ENCODE measurements at places on chromosomes 11 and 22.

- peak; percentile 92 for DNase-seq
These were observed 27.6 kb upstream of the CCDC34 start for GRCh38 chr11:27390318-27391295.

DNA sequence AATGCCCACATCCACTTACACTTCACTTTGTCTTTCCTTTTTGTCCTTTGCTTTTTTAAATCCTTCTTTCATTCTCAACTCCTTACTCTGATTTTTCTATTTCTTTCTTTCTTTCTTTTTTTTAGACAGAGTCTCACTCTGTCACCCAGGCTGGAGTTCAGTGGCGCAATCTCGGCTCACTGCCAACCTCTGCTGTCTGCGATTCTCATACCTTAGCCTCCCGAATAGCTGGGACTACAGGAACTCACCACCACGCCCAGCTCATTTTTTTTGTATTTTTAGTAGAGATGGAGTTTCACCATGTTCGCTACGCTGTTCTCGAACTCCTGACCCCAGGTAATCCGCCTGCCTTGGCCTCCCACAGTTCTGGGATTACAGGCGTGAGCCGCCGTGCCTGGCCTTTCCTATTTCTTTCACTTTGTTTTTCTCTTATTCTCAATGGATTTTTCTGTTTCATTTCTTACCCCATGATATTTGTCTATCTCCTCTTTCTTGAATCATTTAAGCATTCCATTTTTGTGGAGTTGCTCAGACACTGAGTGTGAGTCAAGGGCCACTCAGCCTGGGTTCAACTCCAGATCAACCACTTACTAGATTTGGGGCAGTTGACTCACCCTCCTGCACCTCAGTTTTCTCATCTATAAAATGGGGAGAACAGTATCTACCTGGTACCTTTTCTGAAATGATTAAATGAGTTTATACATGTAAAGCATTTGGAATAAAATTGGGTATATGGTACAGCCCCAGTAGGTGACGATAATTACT is 7.6 kb downstream of the KCNJ5 start:
- no peak for DNase-seq

DNA sequence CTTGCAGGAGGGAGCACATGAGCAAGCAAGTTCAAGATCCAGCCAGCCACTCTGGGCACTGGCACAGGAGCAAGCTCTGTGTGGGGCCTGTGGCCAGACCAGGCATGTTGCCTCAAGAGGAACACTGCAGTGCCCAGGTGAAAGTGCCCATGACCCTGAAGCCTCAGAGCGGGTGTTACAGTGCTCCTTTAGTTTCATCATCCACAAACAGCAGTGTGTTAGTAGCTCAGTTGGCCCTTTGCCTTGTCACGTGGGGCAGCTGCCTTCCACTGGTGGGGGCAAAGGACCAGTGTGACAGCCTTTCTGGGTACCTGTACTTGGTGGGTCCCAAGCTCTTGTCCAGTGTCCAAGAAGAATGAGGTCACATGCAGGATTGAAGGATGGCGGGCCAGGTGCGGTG is 3.0 kb upstream of the EI24 start:
- no peak for DNase-seq

- no peak for DNase-seq
These were observed 2.6 kb downstream of the LMO2 start for GRCh38 chr11:33889296-33889695.

DNA sequence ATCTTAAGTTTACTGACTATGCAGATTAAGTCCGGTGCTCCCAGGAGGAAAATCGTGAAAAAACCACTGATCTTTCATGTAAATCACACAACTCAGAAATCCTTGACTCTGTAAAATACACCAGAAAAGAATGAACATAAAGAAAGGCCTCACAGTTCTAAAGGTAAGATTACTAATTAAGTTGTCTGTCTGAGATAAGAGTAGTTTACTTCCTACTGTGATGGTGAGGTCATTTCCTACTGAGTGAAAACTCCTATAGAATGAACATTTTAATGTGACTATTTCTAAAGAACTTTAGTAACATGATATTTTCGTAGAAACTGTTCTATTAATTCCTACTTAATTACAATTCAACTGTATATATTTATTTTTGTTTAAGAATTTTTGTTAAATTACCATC is 774.4 kb upstream of the CHORDC1 start:
- DNase-seq: no peak

- no peak for DNase-seq
These were observed 120.5 kb downstream of the TEAD1 start for GRCh38 chr11:12794576-12795230.

DNA sequence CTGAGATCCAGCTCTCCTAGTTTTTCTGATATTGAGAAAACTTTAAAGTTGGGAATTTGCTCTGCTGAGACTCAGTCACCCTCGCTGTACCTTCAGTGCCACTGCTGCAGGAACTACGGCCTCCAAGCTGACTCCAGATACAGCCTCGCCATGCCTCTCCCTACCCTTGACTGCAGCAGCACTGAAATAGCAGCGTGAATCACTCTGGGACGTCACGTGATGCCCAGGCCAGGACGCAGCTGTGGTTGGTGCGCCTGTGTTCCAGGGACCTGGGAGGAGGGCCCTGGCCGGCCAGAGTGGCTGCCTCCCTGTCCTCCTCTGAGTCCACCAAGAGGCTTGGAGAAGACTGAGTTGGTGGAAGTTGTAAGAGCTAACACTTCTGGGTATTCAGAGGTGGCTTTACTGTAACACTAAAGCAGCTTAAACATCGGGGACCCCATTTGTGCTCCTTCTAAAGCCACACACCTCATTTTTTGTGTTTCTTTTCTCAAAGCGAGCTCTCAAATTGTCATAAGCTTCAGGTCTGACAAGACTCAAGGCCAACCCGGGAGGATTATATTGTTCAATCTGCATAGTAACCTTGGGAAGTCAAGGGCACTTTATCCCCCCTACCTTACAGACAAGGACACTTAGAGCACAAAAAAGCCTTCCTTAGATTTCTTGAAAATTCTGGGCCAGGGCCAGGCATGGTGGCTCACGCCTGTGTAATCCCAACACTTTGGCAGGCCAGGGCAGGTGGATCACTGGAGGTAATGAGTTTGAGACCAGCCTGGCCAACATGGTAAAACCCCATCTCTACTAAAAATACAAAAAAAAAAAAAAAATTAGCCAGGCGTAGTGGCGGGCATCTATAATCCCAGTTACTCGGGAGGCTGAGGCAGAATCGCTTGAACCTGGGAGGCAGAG is 4.2 kb upstream of the STIP1 start:
- peak; percentile 91 for DNase-seq

- no peak for DNase-seq
These were observed 26.1 kb downstream of the TYR start for GRCh38 chr11:89203814-89204213.

GRCh38 chr11:102079625-102080024 is 30.6 kb upstream of the YAP1 start:
- DNase-seq: no peak

- no peak for DNase-seq
These were observed 3.0 kb upstream of the GTSE1 start for GRCh38 chr22:46293577-46294260.

- DNase-seq: no peak
These were observed 10.9 kb downstream of the MUC2 start for GRCh38 chr11:1085440-1086170.

- DNase-seq: no peak
These were observed 92.3 kb upstream of the SEPTIN5 start for GRCh38 chr22:19622061-19622441.

GRCh38 chr22:35910003-35910769 is 118.4 kb downstream of the RBFOX2 start:
- DNase-seq: peak; percentile 53

GRCh38 chr11:21105196-21105917 is 436.0 kb downstream of the NELL1 start:
- DNase-seq: no peak

DNA sequence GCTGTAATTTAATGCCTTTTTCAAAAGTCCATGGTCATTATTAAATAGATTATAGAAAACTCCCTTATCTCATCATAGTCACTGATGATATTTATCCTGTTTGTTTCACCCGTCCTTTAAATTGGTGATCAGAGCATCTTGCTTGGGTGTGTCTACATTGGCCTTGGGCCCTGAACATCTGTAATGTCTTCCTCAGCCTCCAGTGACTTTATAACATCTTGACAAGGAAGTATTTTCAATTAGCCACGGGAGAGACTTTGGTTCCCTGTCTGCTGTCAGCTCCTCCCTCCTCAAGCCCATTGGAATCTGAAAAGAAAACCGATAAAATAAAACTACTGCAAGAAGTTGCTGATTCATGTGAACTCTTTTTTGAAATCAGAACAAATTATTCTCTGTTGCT is 116.9 kb upstream of the TTC12 start:
- no peak for DNase-seq

GRCh38 chr11:33949252-33949913 is 57.5 kb upstream of the LMO2 start:
- DNase-seq: no peak

DNA sequence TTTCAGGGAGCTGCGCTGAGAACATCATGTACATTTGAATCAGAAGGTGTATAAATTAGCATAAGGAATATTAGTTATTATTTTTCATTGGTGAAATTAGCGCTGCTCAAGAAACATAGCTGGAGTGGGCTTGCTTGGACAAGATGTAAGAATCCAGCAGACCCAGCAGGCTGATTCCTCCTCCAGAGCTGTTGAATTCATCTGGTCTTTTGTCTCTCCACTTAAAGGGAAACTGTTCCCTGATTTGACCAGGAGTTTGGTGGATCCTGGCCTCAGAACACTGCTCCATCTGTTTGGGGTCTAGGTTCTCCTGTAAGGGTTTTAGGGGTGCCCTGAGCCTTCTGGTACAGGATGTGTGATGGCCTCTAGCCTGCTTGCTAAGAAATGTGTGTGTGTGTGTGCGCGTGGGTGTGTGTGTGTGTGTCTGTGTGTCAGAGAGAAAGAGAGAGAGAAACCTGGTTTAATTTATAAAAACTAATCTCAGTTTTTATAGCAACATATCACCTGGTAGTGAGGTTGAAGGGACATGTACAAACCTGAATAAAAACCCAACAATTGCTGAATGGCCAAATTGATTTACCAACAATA is 8.3 kb upstream of the SORL1 start:
- DNase-seq: no peak
